ENCODE measurements at places on chromosomes 16 and 17. TPM values are rescaled to one million over a fixed set of nuclear protein-coding genes. Genes with fewer than 3 reads are reported as not detected.

CA4 gene
- not detected for total RNA-seq

TAT gene
- not detected for total RNA-seq

B3GNT9 gene
- 31.9 TPM for total RNA-seq

CHST6 gene
- 1.7 TPM for total RNA-seq

MPHOSPH6 gene
- total RNA-seq, result 37.9 TPM

ITGAD gene
- total RNA-seq, result not detected

ST6GALNAC1 gene
- not detected for total RNA-seq

RNF157 gene
- 2.1 TPM for total RNA-seq

SCIMP gene
- not detected for total RNA-seq

Measured in epithelial cell of alveolus of lung (primary cell).